ENCODE measurements at places on chromosomes 7 and 10.
A peak's percentile ranks its signal among the peaks of the same experiment; 100 is the strongest.

DNA sequence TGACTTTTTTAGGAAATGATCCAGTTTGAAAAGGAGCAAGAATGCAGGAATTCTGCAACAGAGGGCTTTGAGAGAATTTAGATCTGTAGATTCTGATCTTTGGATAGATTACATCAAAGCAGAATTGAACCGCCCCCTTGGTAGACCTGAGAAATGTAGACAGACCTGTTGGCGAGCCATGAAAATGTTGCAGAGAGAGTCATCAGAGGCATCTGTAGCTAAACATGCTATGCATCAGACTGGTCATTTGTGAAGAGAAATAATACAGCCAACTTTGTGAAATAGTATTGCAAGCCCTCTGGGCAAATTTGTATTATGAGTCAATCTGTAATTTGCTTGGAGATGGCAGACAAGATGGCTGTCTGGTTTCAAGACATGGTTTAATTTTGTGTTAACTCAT lies 4.3 kb upstream of the C1GALT1 start:
- no peak for DNase-seq

- DNase-seq = no peak
Measured at GRCh38 chr7:92665926-92666325, 75.7 kb upstream of the FAM133B start.

DNA sequence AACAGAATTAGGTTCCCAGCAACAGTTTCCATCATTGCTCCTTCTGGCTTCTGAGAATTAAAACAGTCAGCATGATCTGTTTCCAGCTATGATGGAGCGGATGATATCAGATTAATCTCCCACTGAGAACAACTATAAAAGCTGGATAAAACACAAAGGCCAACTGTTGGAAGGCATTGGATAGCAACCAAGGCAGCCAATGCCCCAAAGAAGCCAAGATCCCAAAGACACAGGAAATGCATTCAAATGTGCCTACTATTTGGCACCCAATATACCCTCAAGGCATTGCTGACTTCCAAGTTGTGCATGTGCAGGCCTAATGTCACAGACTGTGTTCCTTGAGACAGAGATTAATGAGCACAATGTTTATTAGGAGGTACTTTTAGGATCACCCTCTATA lies 259.3 kb downstream of the ARHGAP12 start:
- DNase-seq = no peak

DNA sequence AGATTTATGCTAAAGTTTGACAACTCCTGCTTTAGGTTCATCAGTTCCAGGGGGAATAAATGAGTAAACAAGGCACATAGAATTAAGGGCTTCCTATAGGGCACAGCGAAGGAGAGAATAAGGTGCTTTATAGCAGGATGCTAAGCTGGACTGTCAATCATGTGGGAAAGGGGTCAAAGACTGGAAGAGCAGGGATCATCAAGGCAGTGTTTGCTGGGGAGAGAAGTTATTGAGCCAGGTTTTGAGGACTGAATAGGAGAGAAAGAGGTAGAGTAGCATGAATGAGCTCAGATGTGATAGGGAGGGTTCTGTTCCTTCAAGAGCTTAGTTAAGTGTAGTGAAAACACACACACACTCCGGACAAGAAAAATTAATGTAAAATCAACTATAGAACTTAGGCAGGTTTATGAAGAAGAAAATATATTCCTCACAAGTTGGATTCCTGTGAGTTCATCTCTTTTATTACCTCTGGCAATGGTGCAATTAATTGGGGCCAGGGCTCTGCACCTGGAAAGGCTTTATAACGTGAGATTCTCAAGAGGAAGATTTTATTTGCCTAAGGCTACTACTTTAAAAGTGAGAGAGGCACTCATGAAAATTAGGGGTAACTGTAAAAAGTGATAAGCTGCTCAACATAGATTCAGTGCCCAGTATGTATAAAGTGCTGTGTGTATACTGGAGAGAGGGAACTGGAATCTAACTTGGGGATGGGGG lies 222.4 kb downstream of the AUTS2 start:
- DNase-seq = no peak

- DNase-seq = no peak
Measured at GRCh38 chr10:44306762-44307161, 78.1 kb downstream of the CXCL12 start.

DNA sequence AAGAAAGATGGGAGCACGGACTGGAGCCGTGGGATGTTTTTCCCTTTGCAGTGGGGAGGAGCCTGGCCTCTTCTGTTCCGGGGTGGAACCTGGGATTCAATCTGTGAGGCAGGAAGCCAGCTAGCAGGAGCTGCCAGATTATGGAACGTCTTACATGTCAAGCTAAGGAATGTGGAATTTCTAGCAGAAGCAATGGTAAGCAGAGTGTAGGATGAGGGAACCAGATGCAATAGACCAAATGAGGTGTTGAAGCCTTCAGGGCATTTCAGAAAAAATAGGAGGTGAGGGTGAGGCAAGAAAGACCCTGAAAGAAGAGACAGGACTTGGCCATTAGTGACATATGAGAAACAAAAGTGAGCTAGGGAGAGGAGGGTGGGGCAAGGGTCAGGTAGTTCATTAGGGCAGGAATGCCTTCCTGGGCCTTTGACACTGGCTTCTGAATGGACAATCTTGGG lies 105.5 kb downstream of the CHN2 start:
- no peak for DNase-seq

GRCh38 chr10:118725886-118726500 lies 28.8 kb downstream of the CACUL1 start:
- no peak for DNase-seq

DNA sequence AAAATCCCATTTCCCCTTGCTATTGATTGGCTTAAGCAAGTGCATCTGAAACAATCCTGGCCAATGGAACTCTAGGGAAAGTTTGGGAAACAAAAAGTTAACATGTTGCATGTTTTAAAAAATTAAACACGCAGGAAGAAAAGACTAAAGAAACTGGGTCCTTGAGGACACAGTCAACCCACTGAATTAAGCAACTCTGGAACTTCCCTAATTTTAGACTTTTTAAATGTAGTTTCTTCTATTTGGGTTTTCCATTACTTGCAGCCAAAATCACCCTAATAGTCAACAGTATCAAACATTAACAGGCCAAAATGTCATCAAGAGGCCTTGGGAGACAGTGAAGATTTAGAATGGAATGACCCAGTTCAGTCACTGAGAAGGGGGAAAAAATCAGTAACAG lies 40.6 kb downstream of the OSBPL3 start:
- no peak for DNase-seq

- no peak for DNase-seq
Measured at GRCh38 chr7:86479144-86479543, 164.6 kb upstream of the GRM3 start.

GRCh38 chr10:11036424-11037011 lies 18.8 kb downstream of the CELF2 start:
- DNase-seq = no peak

DNA sequence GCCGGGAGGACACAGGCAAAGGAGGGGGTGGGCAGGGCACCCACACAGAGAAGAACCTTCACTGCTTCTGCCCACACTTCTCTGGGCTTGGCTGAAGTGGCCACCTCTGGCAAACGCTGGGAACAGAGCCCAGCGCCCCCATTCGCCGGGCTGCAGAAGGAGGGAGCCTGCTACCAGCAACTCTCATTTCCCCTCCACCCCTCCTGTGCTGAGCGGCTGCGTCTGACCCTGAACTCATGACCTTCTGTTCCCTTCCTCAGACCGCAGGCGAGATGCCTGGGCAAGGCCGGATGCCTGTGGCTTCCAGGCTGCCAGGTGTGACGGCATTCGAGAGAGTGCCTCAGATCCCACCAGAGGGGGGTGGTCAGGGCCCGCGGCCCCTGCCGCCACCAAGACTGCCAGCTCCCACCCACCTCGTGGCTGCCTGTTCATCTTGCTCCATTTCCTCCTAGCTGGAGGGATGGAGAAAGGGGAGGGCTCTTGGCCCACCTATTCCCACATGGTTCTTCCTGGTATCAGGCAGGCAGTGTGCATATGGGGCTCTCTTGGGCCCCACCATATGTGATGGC lies 19.8 kb downstream of the DNAJB12 start:
- DNase-seq = peak; percentile 64

- no peak for DNase-seq
Measured at GRCh38 chr10:131812736-131813604, 87.8 kb upstream of the PPP2R2D start.

GRCh38 chr10:121059351-121059750 lies 208.2 kb downstream of the WDR11 start:
- DNase-seq = no peak

GRCh38 chr10:124044143-124044862 lies 49.1 kb downstream of the CHST15 start:
- DNase-seq = no peak

DNA sequence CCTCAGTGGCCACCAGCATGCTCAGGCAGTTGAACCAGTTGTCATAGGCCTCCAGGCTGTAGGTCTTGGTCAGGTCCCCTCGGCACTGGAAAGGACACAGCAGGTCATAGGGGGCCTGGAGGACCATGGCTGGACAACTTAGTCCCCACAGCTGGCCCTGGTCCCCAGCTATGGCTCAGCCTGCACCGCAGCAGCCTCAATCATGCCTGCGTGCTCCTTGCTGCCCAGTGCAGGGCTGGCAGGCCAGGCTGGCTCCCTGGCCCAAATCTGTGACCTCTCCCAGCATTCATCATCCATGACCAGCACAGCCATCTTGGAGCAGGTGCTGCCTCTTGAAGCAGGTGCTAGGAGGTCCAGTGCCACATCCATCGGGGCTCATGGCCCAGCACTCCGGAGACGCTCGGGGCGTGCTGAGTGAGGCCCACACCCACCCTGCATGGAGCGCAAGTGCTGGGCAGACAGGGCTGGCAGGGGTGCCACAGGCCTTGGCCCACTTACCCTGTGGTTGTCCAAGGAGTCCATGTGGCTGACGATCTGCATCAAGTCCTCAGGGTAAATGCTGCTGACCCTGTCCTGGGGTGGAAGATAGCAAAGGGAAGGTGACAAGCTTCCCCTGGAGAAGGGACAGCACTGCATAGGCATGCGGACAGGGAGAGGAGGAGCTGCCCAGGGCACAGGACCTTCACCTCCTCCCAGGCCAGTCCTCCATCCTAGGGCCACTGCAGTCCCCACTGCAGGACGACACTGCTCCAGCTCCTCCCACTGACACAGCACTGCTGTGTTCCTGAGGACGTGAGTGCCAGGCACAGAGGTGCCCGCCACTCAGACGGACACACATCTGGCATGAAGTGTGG lies 61.7 kb downstream of the CSGALNACT2 start:
- DNase-seq = no peak

GRCh38 chr7:139669106-139670061 lies 108.4 kb downstream of the HIPK2 start:
- DNase-seq = no peak

DNA sequence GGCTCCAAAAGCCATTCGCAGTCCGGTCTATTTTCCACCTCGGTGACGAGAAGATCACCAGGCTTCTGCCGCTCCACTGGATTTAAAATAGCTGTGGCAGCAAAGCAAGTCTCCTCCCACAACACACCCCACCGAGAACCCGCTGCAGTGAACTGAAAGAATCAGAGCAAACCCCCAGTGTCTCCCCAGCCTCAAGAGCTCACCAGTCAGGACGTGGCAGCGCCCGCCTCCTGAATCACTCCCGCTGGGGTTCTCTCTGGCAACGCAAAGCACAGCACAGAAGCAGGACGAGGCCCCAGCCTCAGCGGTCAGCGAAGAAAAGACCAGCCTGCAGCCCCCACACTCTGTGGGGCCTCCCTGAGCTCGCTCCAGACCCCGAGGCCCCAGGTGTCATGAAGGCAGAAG lies 126.1 kb upstream of the PPP2R2D start:
- no peak for DNase-seq

- DNase-seq = no peak
Measured at GRCh38 chr10:80168679-80169380, 36.3 kb downstream of the PLAC9 start.

DNA sequence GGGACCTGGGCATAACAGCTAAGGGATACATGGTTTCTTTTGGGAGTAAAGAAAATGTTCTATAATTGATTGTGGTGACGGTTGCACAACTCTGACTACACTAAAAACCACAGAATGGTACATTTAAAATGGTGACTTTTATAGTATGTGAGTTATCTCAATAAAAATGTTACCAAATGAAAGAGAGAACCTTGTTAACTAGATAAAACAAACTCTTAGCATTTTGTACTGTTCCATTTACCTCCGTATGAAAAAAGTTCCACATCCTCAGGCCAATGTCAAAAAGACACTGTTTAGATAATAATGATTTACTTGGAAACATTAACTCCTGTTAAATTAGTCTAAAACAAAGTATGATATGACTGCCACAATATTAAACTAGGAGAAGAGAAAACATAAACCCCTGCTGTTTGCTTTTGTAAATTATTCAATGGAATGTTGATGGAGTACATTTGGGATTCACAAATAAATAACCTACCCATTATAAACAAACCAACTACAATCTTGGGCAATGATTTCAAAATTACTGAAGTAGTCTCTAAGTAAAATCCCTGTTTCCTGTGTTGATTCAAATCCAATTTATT lies 60.7 kb downstream of the SMURF1 start:
- no peak for DNase-seq

DNA sequence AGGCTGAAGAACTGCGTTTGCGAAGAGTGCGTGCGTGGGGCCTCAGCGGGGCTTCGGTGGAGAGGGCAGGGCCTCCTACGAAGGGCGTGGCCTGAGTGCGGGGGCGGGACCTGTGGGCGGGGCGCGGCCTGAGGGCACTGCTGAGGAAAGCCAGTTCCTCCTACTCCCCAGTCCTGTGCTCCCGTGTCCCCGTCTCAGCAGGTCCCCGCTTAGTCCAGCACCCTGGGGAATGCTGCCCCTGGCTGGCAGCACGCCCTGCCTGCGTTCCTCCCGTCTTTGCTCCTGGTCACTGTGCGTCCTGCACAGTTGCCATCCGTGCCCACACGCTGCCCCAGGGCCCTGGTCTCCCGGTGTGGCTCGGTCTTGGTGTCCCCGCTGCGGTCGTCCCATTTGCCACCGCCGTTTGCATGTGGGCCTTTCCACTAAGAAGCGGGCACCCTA lies 177.1 kb downstream of the ZNF248 start:
- no peak for DNase-seq

DNA sequence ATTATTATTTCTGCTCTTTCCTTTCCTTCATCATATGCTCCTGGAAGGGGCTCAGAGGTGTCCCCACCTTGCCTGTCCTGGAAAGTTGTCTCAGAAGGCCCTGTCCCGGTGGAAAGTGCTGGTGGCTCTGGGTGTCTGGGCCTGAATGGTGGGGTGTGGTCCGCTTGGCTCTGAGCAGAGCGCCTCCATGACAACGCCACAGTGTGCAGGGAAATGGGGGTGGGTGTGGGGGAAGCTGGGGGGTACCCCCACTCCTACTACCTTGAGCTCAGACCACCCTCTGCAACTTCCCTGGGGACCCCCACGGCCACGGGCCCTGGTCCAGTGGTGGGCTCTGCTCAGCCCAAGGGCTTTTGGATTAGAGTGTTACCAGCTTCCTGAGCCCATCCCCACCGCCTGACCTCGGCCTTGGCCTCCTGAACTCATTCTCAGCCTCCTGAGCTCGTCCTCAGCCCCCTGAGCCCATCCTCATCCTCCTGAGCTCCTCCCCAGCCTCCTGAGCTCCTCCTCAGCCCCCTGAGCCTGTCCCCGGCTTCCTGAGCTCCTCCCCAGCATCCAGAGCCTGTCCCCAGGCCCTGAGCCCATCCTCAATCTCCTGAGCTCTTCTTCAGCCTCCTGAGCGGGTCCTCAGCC lies 106.4 kb upstream of the FAM20C start:
- no peak for DNase-seq

DNA sequence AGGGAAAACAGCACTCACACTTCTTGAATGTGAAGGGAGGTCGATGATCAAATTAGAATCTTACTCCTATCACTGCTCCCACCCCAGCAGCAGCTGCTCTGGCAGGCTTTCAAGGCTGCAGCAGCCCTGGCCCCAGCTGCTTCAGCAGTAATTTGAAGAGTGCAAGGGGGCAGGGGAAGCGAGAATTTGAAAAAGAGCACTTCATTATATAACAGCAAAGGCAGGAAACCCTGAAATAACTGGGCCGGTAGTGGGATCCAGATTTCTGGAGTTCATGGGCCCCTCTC lies 44.9 kb downstream of the MYPN start:
- no peak for DNase-seq

Data from activated CD4-positive, alpha-beta T cell treated with anti-CD3 and anti-CD28 coated beads, Interleukin-2, amount 50 U/mL, for 24 hours (primary cell).